ENCODE measurements at places on chromosomes 2 and 18.

DNA sequence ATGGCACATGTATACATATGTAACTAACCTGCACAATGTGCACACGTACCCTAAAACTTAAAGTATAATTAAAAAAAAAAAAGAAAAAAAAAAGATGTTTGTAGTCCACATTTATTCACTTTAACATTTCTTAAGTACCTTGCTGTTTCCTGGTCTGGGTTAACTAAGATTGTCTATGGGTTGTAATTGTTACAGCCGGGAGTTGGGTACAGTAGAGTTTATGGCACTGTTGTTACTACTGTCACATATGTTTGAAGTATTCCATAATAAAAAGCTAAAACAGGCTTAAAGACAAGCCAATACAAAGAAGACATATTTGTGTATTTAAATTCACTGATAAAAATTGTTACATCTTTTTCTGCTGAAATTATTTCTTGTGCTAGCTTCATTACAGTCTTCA, 36.2 kb downstream of the GCC2 start:
- DNase-seq = no peak
- H3K4me3 ChIP-seq = no peak overlapping the region
- no peaks in the 10 kb centered on the region for H3K27me3 ChIP-seq
- no peak overlapping the region for H3K27ac ChIP-seq
- H3K4me1 ChIP-seq = no peaks in the 10 kb centered on the region

DNA sequence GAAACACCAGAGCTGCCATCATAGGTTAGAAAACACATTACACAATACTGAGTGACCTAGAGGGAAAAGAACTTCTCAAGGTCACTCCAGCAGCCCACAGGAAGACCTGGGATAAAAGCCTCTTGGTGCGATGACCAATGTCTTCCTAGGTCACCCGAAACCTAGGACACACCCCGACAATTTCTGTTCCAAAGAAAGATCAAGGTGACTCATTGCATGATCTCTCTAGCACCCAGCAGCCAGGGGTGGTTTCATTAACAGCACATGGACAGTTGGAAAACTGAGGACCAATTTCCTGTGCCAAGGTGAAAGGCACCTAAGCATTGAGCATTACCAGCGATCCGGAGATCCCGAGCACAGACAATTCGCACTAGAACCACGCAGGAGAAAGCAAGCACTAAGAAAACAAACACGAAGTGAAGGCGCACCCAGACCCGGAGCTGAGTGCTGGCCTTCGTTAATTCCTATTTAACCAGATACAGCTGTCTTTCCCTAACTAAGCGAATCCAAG, 1.5 kb downstream of the CACNB4 start:
- peaks cover 44% of the 10 kb centered on the region for H3K27me3 ChIP-seq
- DNase-seq = no peak
- peaks cover 21% of the 10 kb centered on the region for H3K4me1 ChIP-seq
- no peaks in the 10 kb centered on the region for H3K36me3 ChIP-seq
- no peak overlapping the region for H3K27ac ChIP-seq
- H3K4me3 ChIP-seq = peak overlapping the region; percentile 51

- peaks cover 2% of the 10 kb centered on the region for H3K4me1 ChIP-seq
- no peak overlapping the region for H3K27ac ChIP-seq
- no peaks in the 10 kb centered on the region for H3K27me3 ChIP-seq
These were observed 38.6 kb upstream of the GPC1 start for GRCh38 chr2:240396623-240397541.

GRCh38 chr2:124320051-124320688, 295.1 kb downstream of the CNTNAP5 start:
- H3K27ac ChIP-seq = no peak overlapping the region
- no peaks in the 10 kb centered on the region for H3K4me1 ChIP-seq
- no peaks in the 10 kb centered on the region for H3K36me3 ChIP-seq

DNA sequence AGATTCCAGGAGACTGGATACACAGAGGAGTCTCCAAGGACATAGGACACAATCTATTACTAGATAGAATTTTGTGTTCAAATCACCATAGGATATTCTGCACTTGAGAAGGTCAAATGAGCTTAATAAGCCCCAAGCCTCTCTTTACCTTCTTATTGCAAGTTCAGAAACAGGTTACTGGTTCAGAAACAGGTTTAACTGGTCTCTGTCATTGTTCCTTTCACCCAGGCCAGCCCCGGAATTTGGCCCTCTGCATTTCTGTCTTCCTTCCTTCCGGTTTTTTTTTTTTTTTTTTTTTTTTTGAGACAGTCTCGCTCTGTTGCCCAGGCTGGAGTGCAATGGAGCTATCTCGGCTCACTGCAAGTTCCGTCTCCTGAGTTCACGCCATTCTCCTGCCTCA, 700.2 kb downstream of the EPHA4 start:
- H3K4me3 ChIP-seq = no peak overlapping the region
- H3K27me3 ChIP-seq = no peaks in the 10 kb centered on the region
- no peak overlapping the region for H3K27ac ChIP-seq

- no peak overlapping the region for H3K4me3 ChIP-seq
- H3K27ac ChIP-seq = peak overlapping the region; percentile 41
- DNase-seq = peak; percentile 62
- no peaks in the 10 kb centered on the region for H3K27me3 ChIP-seq
These were observed 21.6 kb upstream of the OTX1 start for GRCh38 chr2:63029058-63029457.

DNA sequence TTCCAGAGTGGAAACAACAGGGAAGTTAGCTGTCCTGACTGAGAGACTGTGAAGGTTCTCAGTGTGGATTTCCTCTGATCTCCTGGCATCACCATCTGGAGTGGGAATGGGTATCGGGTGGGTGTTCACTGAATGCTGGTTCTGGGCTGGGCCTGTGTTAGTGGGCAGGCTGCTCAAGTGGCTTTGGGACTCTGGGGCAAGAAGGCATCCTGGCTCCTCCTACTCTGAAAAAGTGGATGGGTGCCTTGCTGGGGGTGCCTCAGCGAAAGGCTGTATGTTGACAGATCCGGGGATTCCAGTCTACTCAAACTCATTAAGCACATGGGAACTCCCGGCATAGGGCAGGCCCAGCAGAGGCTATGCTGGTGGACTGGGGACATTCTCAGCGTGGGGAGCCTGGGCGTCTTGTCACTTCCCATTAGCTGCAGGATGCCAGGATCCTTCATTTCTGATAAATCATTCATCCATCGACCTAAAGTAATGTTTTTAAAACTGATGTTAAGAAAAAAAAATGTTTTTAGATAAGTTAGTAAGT, 27.5 kb upstream of the CHRNA1 start:
- peaks cover 5% of the 10 kb centered on the region for H3K4me1 ChIP-seq
- no peaks in the 10 kb centered on the region for H3K36me3 ChIP-seq
- no peak overlapping the region for H3K27ac ChIP-seq
- no peak for DNase-seq
- no peaks in the 10 kb centered on the region for H3K27me3 ChIP-seq

DNA sequence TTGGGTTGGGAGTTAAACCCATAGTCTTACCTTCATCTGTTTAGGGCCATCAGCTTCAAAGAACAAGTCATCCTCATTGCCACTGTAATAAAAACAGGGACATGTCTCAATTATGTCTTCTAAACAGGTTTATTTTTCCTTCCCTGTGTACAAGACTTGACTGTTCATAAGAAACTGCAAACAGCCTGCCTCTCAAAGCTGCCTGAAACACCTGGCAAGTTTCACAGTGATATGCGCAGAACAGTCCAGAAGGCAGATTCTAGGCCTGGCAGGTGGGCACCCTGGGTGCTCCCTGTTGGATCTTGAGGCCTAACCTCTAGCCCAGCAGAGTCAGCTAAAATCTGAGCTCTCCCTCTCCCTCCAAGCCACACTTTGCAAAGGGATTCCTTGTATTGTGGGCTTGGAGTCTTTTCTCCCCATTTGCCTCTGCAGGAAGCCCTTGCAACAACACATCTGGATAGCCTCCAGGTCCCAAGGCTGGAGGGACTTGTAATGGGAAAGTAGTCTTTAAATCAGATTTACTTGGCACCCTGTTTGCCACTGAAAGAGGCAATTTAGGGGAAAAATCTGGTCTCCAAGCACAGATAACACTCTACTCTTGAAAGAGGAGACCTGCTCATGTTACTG, 930 bp downstream of the IL1B start:
- peaks cover 19% of the 10 kb centered on the region for H3K4me1 ChIP-seq
- H3K36me3 ChIP-seq = no peaks in the 10 kb centered on the region
- no peaks in the 10 kb centered on the region for H3K27me3 ChIP-seq
- no peak for DNase-seq
- no peak overlapping the region for H3K4me3 ChIP-seq

- H3K4me3 ChIP-seq = no peak overlapping the region
- H3K27me3 ChIP-seq = no peaks in the 10 kb centered on the region
- peaks cover 25% of the 10 kb centered on the region for H3K4me1 ChIP-seq
- peak; percentile 65 for DNase-seq
- peaks cover 7% of the 10 kb centered on the region for H3K36me3 ChIP-seq
- H3K27ac ChIP-seq = no peak overlapping the region
These were observed 9.4 kb downstream of the ITGAV start for GRCh38 chr2:186599186-186599778.

- H3K4me3 ChIP-seq = no peak overlapping the region
- H3K36me3 ChIP-seq = no peaks in the 10 kb centered on the region
- H3K4me1 ChIP-seq = no peaks in the 10 kb centered on the region
These were observed 5.8 kb upstream of the SCN1A start for GRCh38 chr2:166133653-166134052.

DNA sequence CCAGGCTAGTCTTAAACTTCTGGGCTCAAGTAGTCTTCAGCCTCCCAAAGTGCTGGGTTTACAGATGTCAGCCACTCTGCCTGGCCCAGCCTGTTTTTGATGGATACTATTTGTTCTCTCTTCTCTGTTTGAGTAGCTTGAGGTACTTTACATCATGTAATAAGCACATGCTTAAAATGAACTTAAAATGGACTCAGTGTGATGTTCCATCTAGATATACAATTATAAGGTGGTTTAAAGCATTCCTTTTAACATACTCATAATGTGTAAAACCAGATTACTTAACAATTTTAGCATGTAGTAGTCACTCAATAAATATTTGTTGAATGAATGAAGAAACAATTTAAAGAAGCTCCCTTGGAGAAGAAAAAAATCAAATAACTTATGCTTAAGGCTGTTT, 9.6 kb downstream of the PTPRM start:
- H3K4me1 ChIP-seq = peaks cover 3% of the 10 kb centered on the region
- no peak for DNase-seq
- no peak overlapping the region for H3K27ac ChIP-seq
- H3K4me3 ChIP-seq = no peak overlapping the region

DNA sequence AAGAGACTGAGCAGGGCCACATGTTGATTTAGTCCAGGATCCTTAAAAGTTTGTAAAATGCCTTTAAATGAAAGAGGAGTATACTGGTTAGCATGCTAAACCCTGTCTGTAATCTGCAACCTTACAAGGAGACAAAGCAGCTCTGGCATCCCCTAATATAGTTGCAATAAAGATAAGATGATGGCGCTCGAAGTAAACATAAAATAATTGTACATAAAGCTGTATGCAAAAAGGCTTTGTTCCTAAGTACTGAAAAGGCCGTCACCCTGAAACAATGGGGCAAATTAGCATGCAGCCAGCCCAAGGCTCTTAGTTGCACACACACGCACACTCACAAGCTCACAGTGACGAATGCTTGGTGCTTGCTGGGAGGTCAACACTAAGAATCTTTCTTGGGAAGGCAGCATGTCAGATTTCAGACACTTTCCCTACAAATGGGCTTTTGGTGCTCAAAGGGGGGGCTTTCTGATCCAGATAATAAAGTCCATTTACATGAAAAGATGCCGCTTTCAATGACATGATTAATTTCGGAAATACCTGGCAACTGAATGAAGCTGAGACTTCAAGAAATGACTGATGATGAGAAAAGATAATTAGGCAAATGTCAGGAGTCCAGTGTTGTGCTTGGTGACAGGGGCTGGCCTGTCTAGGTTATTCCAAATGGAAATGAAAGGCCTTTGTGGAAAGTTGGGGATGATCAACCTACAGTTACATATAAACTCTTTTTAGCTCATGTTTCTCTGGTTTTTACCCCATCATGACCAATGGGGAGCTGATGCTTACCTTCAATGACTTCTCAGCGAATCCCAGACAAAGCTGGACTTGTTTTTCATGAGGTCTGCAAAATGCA, 370.3 kb downstream of the MEIS1 start:
- H3K4me3 ChIP-seq = no peak overlapping the region
- H3K36me3 ChIP-seq = no peaks in the 10 kb centered on the region
- H3K27ac ChIP-seq = no peak overlapping the region
- H3K27me3 ChIP-seq = no peaks in the 10 kb centered on the region
- no peak for DNase-seq

DNA sequence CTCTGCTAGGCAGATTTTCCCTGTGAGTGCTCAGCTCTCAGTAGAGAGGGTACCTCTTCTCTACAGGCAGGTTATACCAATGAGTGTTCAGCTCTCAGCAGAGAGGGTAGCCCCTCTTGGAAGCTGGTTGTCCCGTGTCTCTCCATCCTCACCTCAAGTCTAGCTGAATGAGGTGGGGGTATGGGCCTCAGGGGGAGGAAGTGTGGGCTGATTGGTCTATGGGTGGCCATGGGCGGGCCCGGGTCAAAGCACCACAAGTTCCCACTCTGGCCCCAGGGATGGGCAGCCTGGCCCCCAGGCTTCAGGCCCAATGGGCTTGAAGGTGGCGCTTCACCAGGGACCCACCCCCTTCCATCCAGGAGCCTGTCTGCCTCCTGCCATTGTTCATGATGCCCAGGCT, 17.0 kb upstream of the MBD2 start:
- no peak for DNase-seq
- peaks cover 22% of the 10 kb centered on the region for H3K4me1 ChIP-seq
- H3K27me3 ChIP-seq = no peaks in the 10 kb centered on the region
- no peaks in the 10 kb centered on the region for H3K36me3 ChIP-seq

- H3K27me3 ChIP-seq = peaks cover 3% of the 10 kb centered on the region
- H3K4me3 ChIP-seq = no peak overlapping the region
- no peaks in the 10 kb centered on the region for H3K36me3 ChIP-seq
- H3K4me1 ChIP-seq = peaks cover 12% of the 10 kb centered on the region
These were observed 141.1 kb downstream of the CSRNP3 start for GRCh38 chr2:165610591-165611029.

Data from endothelial cell of umbilical vein (primary cell).